ENCODE measurements at places on chromosomes 5 and 9.

DNA sequence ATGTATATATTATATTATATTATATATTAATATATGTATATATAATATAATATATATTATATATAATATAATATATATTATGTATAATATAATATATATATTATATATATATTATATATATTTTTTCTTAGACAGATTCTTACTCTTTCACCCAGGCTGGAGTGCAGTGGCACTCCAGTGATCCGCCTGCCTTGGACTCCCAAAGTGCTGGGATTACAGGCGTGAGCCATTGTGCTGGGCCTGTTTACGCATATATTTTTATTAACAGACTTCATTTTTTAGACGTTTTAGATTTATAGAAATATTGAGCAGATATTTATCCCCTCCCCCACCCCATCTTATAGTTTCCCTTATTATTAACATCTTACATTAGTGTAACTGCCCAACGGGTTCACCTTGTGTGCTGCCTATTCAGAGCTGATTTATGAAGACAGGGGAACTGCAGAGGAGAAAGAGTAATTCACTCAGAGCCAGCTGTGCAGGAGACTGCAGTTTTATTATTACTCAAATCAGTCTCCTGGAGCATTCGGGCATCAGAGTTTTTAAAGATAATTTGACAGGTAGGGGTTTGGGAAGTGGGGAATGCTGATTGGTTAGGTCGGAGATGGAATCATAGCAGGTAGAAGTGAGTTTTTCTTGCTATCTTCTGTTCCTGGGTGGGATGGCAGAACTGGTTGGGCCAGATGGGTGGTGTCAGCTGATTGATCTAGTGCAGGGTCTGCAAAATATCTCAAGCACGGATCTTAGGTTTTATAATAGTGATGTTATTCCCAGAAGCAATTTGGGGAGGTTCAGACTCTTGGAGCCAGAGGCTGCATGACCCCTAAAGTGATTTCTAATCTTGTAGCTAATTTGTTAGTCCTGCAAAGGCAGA, 93.4 kb downstream of the UNC13B start:
- no peak for DNase-seq

DNA sequence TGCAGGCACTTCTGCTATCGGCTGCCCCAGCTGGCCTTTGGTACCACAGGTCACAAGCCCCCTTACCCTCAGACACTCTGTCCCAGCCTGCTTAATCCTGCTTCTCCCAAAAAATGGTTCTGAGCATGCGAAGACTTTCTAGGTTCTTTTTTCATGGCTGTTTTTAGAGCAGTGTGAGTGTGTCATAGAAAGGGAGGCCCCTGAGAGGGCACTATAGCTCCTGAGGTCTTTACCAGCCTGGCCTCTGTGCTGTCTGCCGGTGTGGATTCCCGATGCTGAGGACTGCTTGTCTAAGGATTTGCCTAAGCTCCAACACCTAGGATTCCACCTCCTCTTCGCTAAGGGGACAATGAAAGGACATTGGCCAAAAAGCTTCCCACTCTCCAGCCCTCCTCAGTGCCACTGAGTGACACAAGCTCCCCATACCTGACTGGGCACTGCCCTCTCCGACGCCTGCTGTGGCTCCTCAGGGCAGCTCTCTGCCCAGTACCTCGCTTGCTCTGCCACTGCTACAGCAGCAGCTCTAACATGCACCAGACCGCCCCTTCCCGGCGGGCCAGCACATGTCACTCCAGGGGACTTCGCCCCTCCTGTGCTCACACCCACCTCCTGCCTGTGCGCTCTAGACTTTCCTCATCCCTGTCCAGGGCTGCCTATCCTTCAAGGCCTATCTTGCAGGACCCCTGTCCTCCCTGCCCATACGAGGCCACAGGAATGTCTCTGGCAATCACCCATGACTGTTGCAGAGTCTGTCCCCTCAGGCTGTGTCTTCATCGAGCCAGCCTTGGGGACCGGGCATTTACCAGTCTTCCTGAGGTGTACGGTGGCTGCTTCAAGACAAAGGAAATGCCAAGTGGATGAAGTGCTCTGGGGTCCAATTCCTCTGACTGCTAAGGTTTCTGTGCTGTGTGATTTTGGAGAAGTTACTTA, 21.0 kb downstream of the MACROH2A1 start:
- no peak for DNase-seq

DNA sequence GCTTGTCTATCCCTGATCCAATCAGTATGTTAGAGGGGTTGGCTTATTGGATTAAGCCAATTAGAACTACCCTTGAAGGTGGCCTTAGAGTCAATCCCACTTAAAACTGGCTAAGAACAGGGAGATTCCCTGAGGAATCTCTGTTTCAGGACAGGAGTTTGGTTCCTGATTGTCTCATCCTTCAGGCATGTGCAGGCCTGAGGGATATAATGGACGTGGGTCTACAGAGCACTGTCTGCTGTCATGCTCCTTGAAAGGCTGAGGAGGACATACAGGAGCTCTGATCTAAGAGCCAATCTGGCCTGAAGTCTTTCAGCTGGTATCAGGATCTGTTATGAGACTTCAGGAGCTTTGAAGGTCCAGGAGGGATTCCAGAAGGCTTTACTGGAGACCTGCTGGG, 36.2 kb upstream of the PRXL2C start:
- DNase-seq = no peak

GRCh38 chr5:65913519-65913918, 12.9 kb upstream of the ERBIN start:
- no peak for DNase-seq

GRCh38 chr5:80704221-80704620, 49.4 kb upstream of the DHFR start:
- DNase-seq = no peak

GRCh38 chr5:157559301-157559700, 16.3 kb downstream of the ADAM19 start:
- DNase-seq = no peak

DNA sequence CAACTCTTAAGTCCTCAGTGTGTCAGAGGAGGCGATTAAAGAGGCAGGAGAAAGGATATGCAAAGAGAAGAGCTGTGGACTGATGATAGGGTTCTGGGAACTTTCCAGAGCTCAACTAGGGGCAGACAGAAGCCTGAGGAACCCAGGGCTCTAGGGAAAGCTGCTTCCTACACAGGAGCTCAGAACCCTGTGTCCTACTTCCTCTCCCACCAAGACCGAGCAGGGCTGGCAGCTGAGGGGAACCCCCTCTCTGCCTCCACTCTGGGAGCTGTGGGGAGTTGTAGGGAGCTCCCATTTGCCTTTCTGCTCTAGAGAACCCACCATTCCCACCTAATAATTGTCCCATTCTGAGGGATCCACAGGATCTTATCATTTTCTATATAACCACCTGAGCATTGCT, 674.3 kb downstream of the ACTL7B start:
- no peak for DNase-seq

GRCh38 chr9:81621785-81622259, 67.5 kb downstream of the TLE1 start:
- DNase-seq = peak; percentile 79

GRCh38 chr5:135747824-135748223, 86.6 kb upstream of the SLC25A48 start:
- DNase-seq = no peak

- DNase-seq = no peak
These were observed 102.0 kb upstream of the PTPN3 start for GRCh38 chr9:109600142-109600541.

GRCh38 chr5:135041145-135041587, 7.1 kb upstream of the PITX1 start:
- DNase-seq = no peak

DNA sequence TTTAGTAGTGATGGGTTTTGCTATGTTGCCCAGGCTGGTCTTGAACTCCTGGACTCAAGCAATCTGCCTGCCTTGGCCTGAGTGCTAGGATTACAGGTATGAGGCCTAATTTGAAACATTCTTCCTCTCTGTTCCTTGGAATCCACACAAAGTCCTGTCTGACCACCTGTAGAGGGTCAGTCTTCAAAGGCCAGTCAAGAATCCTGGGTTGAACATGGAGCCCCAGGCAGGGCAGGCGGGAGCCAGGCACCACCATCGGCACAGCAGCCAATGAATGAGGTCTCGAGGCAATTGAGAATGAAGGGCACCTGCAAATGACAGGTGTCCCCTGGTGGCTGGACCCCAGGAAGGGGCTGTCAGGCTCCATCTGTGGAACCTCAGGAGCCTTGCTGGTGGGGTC, 17.4 kb upstream of the NCS1 start:
- no peak for DNase-seq

DNA sequence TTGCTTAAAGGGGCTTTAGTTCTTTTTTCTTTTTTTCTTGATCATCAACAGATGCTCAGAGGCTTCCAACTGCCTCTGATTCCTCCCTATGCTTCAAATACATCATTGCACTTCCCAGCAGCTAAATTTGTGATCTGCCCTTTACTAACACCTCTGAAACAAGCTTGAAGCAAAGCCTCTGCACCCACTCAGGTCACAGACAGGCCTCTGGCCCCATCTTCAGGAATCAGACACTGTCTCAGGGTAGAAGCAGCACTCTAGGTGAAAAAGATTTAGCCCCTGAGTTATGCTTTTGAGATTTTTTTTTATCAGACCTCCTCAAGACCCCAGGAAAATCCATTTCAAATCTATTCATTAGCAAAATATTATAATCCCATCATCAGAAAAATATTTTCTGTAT, 91.5 kb downstream of the MAMDC2 start:
- DNase-seq = no peak

GRCh38 chr9:98610211-98610610, 98.5 kb downstream of the GABBR2 start:
- DNase-seq = no peak

DNA sequence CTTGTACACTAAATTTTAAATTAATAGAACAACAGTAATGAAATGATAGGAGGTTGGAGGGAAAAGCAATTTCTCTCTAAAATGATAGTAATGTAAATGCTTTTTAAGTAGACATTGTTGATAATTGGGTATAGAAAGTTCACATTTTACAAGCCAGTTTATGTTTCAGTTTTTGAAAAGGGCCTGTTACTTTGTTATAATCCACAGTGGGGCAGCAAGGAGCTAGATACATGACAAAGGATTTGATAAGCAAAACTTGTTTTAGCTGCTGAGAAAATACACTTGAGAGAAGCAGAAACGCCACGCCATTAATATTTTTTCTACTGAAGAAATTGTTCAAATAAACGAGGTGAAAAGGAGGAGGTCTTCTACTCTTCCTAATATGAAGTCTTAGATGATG, 30.2 kb downstream of the SREK1 start:
- no peak for DNase-seq

DNA sequence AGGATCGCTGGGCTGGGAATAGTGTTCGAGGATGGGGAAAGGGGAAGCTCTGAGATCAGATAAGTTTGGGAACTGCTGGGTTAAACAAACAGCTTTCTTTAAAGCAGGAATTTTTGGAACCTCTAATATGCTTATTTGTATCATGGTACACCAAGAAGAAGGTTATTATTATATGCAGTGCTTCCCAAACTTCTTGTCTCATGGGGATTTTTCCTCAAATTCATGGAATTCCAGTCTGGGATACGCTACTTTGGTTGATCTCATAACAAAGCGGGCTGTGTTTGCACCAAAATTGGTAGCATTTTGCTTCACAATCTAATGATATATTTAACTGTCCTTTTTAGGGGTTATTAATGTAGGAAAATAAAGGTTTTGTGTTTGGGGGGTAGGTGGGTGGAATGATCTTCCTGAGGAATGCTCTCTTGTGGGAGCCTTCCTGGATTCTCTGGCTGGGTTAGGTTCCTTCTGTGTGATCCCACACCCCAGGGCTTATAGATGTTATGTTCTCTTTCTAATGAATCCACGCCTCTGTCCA, 116.2 kb upstream of the PANK3 start:
- no peak for DNase-seq

DNA sequence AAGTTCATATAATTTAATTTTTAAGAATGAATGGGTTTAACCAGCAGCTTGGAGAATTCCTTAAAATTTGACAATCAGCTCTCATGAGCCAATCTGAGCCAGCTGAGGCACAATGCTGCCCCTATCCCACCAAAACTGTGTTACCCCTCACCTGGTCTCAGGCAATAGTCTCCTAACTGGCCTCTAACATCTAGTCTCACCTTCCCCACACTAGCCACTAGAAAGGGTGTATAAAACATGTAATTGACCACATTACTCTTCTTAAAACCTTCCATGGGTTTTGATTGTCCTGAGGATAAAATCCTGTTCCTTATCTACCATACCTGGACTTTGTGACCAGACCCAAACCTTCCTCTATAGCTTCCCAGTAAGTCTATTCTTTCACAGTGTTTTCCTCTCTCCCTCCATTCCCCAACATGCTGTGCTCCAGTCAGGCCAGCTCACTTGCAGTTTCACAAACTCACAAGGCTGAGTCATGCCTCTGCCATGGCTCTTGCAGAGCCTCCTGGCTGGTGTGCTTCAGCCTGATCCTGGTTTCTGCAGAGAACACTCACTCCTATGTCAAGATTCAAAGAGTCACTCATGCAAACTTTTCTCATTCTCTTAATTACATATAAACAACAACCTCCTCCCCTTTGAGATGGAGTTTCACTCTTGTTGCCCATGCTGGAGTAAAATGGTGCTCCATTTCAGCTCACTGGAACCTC, 16.0 kb upstream of the ZCCHC7 start:
- no peak for DNase-seq

DNA sequence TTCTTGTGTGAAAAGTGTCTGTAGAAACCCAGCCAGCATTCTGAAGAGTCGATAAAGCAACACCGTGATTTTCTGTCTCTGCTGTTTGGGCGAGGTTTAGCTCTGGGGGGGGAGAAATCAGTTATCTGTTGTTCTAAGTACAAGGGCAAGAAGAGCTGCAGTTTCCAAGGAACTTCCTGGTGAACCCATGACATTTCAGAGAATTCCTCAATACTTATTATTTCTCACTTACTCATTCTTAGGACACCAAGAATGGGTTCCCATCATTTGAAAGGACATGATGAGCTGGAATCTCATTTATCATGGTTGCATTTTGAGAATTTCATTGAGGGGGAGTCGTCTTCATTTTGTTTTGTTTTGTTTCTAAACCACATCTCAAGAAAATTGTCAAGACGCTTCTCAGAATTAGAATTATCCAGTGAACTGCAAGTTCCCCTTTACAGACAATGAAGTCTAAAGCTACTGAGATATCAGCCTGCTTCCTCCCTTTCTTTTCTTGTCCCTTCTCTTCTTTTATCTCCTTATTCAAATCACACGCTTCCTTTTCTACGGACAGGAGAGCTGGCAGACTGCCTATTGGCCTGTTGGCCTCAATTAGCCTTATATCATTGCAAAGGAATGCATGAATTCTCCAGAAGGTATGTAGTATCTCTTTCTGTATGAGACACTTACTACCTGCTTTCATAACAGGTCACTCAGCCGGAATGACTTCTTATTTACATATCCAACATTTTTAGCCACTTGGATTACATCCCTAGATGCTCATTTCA, 53.7 kb downstream of the ZNF462 start:
- no peak for DNase-seq

GRCh38 chr5:4862500-4862899, 277.6 kb upstream of the ADAMTS16 start:
- peak; percentile 16 for DNase-seq

- peak; percentile 58 for DNase-seq
These were observed 14.4 kb upstream of the PLEKHG4B start for GRCh38 chr5:77546-77945.
